ENCODE measurements at places on chromosomes 5 and 9.
A peak's percentile ranks its signal among the peaks of the same experiment; 100 is the strongest.

- DNase-seq = no peak
Measured at GRCh38 chr5:72194846-72195245, 87.6 kb downstream of the MAP1B start.

- DNase-seq = no peak
Measured at GRCh38 chr5:115458416-115458815, 86.2 kb downstream of the FEM1C start.

GRCh38 chr5:8683496-8683895, 814.5 kb downstream of the MTRR start:
- DNase-seq = peak; percentile 42

DNA sequence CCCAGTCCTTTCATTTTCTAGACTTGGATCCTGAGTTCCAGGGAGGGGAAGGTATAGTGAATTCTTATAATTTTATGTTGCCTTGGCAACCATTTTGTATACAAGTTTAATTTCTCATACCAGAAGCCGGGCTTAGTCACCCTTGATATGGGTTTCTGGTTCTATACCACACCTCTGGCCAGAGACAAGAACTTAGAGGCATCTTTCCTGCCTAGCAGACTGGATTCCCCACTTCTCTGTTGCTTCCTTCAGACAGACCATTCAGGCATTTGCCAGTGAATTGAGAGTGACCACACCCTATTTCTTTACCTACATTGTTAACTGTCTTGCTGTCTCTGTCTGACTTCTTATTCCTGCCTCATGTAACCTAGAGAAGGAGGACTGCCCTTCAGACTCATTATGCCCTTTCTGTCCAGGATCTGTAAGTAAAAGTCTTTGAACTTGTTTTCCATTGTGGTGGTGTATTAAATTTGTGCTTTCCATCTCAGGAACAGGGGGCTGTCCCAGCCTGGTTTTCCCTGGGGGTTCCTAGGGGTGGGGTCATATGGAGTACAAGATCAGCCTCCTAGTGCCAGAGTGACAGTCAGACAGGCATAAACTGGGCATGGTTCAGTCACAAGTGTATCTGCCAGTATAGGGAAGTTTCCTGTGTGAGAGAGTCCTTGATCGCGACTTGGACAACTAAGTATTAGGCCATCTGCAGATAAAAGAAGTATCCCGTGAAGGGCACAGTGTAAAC, 27.4 kb downstream of the TNFSF8 start:
- DNase-seq = no peak

DNA sequence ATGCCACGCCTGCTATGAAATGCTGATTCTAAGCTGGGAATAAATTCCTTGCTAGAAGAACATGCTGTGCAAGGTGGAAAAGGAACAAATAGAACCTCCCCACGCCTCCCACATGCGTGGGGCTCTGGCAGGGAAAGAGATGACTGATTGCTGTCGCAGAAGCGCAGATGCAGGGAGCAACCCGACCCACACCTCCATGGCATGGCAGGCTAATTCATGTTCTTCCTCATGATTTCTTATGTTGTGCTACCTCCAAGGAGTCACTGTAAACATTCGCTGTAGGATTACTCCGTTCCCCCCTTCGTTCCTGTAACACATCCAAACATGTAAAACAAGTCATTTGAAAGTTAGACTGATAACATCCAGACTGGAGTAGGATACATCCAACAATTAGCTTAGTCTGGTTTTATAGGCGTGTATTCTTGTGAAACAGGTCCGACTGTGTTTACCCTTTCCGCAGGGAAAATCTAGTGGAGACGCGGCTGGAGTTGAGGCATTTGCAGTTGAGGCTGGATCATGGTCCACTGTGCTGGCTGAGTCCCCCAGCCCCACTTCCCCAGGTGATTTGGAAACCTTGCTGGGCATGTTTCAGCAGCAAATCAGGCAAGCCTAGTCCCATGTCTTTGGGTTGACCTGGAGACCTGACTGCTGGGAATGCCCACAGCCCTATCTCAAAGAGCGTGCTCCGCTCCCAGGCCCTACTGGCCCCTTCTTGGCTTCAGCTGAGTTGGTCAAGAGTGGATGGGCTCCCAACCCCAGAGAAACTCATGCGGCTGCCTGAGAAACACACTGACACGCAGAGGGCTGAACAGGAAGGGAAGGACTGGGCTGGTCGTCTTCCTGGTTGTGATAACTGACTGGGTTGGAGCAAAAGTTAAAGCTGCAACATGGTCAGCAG, 24.8 kb upstream of the ANKRD33B start:
- no peak for DNase-seq

DNA sequence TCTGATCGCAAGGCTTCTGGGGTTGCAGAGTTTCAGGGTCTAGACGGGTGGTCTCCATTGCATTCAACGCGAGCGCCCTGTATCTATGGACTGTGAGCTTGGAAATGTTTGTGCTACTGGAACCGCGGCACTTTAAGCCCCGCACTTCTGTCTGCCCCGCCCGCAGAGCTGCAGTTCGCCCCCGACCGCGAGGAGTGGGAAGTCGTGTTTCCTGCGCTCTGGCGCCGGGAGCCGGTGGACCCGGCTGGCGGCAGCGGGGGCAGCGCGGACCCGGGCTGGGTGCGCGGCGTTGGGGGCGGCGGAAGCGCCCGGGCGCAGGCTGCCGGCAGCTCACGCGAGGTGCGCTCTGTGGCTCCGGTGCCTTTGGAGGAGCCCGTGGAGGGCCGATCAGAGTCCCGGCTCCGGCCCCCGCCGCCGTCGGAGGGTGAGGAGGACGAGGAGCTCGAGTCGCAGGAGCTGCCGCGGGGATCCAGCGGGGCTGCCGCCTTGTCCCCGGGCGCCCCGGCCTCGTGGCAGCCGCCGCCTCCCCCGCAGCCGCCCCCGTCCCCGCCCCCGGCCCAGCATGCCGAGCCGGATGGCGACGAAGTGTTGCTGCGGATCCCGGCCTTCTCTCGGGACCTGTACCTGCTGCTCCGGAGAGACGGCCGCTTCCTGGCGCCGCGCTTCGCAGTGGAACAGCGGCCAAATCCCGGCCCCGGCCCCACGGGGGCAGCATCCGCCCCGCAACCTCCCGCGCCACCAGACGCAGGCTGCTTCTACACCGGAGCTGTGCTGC, 1.0 kb downstream of the ADAMTS19 start:
- DNase-seq = no peak

DNA sequence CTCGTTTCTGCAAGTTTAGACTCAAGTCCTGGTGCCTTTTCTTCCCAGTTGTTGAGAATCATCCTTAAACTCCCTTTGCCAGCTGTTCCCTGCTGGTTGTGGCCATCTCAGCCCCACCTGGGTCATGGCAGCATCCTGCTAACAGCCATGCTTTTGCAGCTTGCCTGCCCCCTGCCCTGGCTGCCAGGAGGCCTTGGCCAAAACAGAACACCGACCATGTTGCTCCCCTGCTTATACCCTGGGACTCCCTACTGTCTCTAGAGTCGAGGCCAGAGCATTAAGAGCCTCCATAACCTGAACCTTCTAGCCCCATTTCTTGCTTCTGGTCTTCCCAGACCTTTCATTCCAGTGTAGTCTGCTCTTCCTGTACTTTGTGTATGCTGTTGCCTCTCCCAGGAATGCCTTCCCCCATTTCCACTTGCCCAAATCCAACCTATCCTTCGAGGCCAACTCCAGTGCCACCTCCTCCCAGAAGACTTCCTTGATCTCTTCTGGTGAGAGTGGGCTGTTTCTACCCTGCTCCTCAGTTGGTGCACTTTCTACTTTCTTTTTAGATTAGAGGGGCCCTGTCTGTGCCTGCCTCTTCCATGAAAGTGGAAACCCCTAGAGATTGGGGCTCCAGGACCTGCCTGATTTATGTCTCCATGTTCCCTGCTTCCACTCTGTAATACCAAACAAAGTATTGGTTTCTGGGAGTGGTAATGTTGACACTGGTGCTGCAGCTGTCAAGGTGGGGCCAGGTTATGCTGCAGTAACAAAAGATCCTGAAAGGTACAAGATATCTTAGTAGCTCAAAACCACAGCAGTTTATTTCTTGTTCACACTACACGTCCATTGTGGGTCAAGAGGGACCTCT, 88.2 kb downstream of the AMBP start:
- DNase-seq = no peak

DNA sequence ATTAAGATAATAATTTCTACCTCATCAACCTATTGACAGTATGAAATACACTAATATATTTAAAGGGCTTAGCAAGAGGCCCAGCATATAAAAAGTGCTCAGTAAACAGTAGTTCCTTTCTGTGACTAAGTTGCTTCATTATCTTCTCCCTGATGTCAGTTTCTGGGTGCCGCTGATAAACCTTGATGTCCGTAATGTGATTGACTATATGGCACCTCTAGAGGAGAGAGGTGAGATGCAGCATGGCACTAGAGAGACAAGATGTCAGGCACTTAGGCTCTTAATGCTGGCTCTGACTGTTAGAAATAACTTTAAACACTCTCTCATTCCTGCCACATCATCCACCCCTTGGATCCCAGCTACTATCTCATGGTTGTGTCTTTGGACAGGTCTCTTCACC, 455.9 kb upstream of the KLF4 start:
- no peak for DNase-seq

DNA sequence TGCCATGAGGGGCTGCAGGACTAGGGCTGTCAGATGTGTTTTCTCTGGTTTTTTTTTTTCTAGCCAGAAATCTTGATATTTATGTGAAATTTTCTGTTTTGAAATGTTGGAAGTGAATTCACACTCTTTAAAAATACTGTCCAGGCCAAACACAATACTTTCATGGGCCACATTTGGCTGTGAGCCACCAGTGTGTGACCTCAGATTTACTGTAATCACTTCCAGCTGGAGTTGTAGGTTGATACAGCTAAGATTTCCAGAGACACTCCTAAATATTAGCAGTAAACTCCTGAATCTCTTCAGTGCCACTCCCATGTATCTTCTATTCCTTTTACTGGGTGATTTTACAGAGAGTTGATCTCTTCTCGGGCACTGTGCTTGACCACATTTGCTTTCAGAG, 92.2 kb upstream of the CKMT2 start:
- no peak for DNase-seq

DNA sequence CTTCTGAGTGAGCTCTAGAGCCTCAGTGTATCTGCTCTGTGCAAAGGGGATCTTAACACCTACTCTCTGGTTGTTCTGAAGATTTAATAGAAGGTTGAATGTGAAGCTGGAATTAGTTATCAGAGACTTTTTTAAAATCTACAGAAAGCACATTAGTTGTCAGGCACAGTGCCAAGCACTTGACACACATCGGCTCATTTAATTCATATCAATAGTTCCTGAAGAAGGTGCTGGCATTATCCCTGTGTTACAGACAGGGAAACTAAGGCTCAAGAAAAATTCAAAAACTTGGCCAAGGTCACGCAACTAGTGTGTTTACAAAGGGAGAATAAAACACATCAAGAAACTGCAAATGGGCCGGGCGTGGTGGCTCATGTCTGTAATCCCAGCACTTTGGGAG, 80.2 kb downstream of the FGF18 start:
- no peak for DNase-seq

- DNase-seq = no peak
Measured at GRCh38 chr5:14383923-14384322, 197.7 kb upstream of the OTULINL start.

- DNase-seq = peak; percentile 5
Measured at GRCh38 chr9:95373069-95373681, 55.7 kb upstream of the FANCC start.

DNA sequence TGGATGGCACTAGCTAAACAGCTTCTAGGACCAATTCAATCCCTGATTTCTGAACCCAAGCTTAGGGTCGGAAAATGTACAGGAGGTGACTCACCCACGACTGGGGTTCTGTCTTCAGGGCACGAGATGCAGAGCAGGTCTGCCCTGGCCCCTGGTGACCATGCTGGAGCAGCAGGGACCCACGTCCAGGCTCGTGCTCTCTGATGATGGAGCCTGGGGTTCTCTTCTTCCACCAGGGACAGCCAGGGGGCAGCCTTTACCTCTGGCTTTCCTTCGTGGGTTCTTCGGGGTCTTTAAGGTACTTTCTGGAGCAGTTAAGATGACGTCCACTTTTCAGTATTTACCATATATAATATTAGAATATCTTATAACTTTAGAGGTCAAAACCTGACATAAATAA, 2.1 kb downstream of the CFAP77 start:
- DNase-seq = peak; percentile 11

GRCh38 chr9:8890695-8891094, 1091.1 kb upstream of the DMAC1 start:
- no peak for DNase-seq

Data from NCI-H2081 treated with DMSO at 0.1 percent for 48 hours (cell line).